ENCODE measurements at places on chromosomes 7 and 10. TPM values are rescaled to one million over a fixed set of nuclear protein-coding genes. Genes with fewer than 3 reads are reported as not detected.

GRID1 gene
- 0.68 TPM for total RNA-seq

SLC26A3 gene
- 0.44 TPM for total RNA-seq

PAX2 gene
- not detected for total RNA-seq

RAB19 gene
- 0.20 TPM for total RNA-seq

PON3 gene
- total RNA-seq, result 2.0 TPM

C10orf95 gene
- 1.6 TPM for total RNA-seq

COL1A2 gene
- 21.9 TPM for total RNA-seq

All from esophagus mucosa (tissue), 1 donor.